Non-pigmented ciliary epithelial cell (primary cell): ENCODE measurements at places on chromosomes 2 and 18.

- no peak for DNase-seq
These were observed 13.5 kb downstream of the ZFP36L2 start for GRCh38 chr2:43212931-43213330.

DNA sequence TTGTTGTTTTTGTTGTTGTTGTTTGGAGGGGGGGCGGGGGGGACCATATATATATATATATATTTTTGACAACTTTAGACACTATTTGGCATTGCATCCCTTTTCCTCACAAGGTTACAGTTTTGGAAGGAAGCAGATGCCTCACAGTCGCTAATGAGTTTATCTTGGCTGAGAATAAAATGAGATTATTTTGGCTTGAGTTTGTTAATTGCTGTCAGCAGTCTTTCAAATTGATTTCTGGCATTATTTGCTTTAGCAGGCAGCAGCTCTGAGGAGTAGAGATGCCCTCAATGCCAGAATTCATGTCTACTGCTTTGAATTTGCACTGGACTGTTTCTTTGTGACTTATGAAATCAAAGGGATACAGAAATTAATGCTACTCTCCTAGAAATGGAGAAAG, 595.2 kb upstream of the HNMT start:
- DNase-seq: no peak

- no peak for DNase-seq
These were observed 147.2 kb upstream of the TWIST2 start for GRCh38 chr2:238700506-238701340.

DNA sequence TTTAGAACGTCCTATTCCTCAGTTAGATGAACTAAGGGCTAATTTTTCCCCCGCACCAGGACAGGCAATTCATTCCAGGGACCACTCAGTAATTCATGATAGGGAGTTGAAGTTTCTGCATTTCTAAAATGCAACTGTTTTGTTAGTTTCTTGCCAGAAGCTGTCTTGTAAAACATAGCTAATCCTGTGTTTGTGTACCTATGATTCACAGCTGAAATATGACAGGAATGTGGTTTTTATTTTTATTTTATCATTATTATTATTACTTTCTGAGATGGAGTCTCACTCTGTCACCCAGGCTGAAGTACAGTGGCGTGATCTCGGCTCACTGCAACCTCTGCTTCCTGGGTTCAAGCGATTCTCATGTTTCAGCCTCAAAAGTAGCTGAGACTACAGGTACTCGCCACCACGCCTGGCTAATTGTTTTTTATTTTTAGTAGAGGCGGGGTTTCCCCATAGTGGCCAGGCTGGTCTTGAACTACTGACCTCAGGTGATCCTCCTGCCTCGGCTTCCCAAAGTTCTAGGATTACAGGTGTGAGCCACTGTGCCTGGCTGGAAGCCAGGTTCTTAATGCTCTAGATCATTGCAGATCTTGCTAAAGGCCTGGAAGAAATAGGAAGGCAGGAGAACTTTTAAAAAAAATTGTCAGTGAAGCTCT, 154.8 kb upstream of the FHL2 start:
- no peak for DNase-seq

- DNase-seq: no peak
These were observed 94.0 kb upstream of the CNGA3 start for GRCh38 chr2:98252038-98252773.

GRCh38 chr2:85954192-85954589, 65.4 kb upstream of the ST3GAL5 start:
- DNase-seq: no peak

GRCh38 chr2:99238599-99238998, 16.9 kb downstream of the LYG2 start:
- DNase-seq: no peak

- DNase-seq: peak; percentile 88
These were observed 67.2 kb downstream of the MBP start for GRCh38 chr18:77065221-77065981.

GRCh38 chr2:96530144-96530430, 6.5 kb upstream of the ARID5A start:
- DNase-seq: no peak

- DNase-seq: peak; percentile 10
These were observed 14.8 kb downstream of the STRN start for GRCh38 chr2:36951574-36951973.

GRCh38 chr2:16645775-16646559, 19.7 kb downstream of the CYRIA start:
- DNase-seq: no peak

DNA sequence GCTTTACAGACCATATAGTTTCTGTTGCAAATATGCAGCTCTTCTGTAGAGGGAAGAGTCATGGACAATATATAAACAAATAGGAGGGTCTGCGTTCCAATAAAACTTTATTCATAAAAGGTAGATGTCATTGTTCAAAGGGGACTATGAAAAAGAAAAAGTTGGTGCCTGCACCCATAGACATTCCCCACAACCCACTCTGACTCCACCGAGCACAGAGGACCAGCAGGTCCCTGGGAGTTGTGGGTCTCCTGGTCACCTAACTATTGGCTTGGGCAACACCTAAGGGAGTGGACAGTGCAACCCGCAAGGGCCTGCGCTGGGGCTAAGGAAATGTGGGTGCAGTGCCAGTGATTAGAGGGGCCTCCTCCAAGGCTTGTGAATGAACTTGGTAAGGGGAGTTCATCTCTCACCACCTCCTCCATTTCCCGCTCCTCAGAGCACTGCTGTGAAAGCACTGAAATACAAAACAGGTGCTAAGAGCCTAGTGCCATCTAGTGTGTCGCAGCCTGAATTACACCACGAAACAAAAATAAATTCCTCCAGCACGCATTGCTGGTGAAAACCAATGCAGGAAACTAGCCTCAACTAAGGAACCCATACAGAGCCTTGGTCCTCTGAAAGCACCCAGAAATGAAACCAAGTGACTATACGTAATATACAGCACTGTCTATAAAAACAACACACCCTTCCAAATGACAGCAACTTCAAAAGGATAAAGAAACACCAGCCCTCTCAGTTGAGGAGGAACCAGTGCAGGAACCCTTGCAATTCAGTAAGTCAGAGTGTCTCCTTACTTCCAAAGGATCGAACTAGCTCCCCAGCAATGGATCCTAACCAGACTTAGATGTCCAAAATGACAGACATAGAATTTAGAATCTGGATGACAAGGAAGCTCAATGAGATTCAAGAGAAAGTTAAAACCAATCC, 166.6 kb downstream of the RNF144A start:
- no peak for DNase-seq

DNA sequence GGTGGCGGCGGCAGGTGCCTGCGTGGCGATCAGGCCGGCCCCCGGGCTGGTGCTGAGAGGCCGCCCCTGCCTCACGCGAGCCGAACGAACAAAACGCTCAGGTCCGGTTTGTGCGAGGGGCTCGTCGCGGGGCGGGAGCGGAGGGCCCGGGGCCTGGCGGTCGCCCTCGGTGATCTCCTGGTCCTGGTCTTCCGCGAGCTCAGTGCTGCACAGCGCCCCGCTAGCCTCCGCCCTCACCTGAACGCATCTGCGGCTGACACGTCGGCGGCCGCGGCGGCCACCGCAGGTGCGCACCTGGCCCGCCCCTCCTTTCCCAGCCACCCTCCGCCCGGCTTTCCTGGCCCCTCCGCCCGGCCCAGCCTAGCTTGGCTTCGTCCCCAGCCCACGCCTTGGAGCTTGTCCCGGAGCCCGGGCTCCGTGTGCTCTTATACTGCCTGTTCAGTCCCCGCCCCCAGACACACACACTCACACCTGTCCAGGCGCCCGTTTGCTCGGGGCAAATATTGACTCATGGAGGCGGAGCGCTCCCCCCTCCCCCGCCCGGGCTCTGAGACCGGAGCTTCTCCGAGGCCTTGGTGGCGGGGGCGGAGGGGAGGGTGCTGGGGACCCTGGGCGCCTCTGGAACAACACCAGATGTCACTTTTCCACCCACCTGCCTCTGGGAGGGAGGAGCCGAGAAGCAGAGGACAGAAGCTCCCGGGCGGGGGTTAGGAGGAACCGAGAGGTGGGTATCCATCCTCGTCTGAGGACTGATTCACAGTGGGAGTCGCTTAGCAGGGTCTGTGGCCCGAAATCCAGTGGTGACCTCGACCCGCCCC, 8.6 kb upstream of the CRYBA2 start:
- no peak for DNase-seq

- DNase-seq: no peak
These were observed 69.9 kb downstream of the TMEM247 start for GRCh38 chr2:46549166-46549844.

- DNase-seq: no peak
These were observed 148.3 kb downstream of the SATB2 start for GRCh38 chr2:199309411-199309810.

DNA sequence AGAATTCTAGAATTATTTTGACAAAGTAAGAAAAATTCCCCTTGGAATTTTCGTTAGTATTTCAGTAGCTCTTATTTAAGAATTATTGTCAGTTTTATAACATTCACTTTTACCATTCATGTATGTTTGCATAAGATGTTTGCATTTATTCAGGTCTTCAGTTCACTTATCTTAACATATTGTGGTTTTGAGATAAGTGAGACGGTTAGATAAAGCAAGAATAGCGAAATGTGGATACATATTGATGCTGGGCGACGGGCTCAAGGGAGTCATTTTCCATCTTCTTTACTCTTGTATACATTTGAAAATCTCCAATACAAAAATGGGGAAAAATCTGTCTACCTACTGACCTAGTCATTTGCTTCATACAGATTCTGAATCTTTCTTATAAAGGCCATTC, 156.7 kb upstream of the HDAC4 start:
- no peak for DNase-seq

DNA sequence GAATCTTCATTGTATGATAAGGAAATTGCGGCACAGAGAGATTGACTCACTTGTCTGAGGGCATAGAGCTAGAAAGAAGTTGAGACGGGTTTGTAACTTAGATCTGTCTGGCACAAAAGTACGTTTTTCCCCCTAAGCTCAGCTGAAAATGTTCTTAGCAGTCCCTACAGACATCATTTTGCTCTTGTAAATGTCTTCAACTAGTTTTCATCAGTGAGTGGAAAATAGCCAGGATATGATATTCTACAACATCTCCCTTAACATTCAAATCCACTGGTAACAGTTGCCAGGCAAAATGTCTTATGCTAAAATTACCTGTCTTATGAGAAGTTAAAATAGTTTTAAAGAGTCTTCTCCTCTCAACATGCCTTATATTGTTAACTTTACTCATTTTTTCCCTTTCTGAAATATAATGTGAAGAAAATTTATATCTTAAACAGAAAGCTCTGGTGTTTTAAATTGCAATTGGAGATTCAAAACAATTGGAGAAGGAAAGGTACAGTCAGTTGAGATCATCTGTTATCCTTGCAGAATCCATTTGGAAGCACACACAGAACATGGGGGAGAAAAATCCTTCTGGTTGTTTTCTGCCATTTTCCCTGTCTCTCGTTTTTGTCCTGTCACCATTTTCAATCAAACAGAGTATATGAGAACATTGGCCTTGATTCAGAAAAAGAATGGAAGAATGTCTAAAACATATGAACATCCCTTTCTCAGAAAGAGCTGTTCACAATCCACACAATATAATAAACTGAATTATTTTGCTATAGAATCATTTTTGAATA, 255.0 kb downstream of the TRIB2 start:
- DNase-seq: no peak
